ENCODE measurements at places on chromosomes 3 and 15. TPM values are rescaled to one million over a fixed set of nuclear protein-coding genes. Genes with fewer than 3 reads are reported as not detected.

Gene ILDR1
- total RNA-seq, result 7.8 TPM

Gene TMC3
- total RNA-seq, result not detected

Gene POLQ
- 0.69 TPM for total RNA-seq

Gene GPR87
- total RNA-seq, result not detected

Gene MYO5C
- 87.7 TPM for total RNA-seq

Gene SERPINI2
- total RNA-seq, result 6.3 TPM

Gene TAGLN3
- total RNA-seq, result not detected

- DNase-seq, result peak; percentile 95
- no peaks in the 10 kb centered on the region for H3K27me3 ChIP-seq
- no peaks in the 10 kb centered on the region for H3K36me3 ChIP-seq
- H3K4me1 ChIP-seq, result peaks cover 24% of the 10 kb centered on the region
- H3K27ac ChIP-seq, result peak within 1 kb of the TSS; percentile 92
Measured at GRCh38 chr15:52528564-52529340, at the start of gene MYO5A. Gene MYO5A (minus strand): TSS chr15:52528880. CDS start chr15:52528806, 74 bp downstream.

DNA sequence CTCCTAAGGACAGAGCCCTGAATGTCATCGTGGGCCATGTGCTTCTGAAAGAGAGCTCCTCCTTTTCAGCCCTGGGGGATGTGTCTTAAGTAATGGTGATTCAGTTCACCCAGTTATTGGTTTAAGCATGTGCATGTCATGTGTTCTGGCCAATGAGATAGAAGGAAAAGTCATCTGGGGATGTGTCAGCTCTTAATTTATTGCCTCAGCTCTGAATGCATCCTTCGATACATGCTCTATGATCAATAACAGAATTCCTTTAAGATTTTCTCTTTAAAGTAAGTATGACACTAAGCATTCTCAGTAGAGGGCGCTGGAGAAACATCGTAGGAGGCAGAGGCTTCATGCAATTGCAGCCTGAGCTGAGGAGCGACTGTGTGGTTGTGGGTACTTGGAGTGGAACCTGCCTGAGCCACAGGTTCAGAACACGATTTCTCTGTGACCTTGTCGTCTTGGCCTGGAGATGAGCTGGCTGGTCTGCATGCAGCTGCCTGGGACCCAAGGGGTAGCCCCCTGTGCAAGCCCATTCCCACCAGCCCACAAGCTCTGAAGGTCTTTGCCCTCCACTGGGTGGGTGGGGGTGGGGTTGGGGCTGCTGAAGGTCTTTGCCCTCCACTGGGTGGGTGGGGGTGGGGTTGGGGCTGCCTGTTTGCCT is 69.5 kb downstream of the C3orf38 start:
- peak; percentile 0 for DNase-seq
- no peaks in the 10 kb centered on the region for H3K36me3 ChIP-seq
- H3K4me1 ChIP-seq, result no peaks in the 10 kb centered on the region
- no peak overlapping the region for H3K4me3 ChIP-seq
- no peak overlapping the region for H3K27ac ChIP-seq

DNA sequence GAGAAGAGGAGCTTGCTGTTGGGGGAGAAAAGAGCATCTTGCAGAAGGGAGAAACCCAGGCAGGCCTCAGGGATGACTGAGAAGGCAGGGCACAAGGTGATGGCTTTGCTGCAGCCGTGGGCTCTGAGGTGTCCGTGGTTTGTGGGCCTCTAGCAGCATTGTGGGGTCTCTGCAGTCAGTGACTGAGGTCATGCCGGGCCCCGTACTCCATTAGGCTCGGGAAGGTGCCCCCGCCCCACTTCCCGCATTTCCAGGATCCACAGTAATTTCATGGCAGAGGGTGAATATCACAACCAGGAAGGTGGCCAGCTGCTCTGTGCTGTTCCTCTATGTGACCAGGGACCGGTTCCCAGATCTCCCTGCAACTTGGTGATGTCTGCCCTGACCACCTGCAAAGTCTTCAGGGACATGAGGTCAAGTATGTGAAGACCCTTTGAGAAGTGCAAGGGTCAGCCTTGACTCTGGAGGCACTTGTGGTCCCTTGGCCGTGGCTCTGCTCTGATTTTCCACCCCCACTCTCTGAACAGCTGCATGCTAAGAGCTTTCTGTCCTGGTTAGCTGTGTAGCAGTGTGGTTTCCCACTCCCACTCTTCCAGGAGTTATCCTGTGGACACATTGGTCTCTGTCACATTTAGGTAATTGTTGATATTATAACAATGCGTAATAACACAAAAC is 3.6 kb downstream of the KLF13 start:
- H3K4me3 ChIP-seq, result peak overlapping the region; percentile 70
- H3K4me1 ChIP-seq, result peaks cover 66% of the 10 kb centered on the region
- no peak for DNase-seq
- no peaks in the 10 kb centered on the region for H3K36me3 ChIP-seq
- no peaks in the 10 kb centered on the region for H3K27me3 ChIP-seq

Measured in upper lobe of left lung (tissue), 6 donors.